ENCODE measurements at places on chromosomes 13 and 19.

DNA sequence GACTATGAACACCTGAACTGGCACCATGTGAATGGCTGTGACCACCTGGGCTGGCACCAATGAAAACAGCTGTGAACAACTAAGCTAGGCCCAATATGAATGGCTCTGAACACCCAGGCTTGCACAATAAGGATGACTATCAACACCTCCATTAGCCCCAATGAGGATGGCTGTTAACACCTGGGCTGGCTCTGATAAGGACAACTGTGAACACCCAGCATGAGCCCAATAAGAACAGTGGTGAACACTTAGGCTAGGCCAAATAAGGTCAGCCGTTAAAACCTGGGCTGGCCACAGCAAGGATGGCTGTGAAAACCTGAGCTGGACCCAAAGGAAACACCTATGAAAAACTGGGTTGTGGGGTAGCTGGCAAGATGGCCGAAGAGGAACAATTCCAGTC lies 1163.1 kb downstream of the UQCRFS1 start:
- DNase-seq, result no peak

DNA sequence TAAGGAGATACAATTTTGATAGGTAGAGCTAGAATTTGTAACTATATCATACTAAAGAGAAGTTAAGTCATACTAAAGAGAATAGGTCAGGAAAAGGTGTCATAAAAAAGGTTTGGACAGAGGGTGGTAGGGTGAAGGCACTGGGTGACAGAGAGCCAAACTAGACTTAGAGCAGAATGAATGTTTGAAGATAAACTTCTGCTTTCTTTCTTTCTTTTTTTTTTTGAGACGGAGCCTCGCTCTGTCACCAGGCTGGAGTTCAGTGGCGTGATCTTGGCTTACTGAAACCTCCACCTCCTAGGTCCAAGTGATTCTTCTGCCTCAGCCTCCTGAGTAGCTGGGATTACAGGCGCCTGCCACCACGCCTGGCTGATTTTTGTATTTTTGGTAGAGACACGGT lies 44.1 kb downstream of the TM9SF2 start:
- no peak for DNase-seq

DNA sequence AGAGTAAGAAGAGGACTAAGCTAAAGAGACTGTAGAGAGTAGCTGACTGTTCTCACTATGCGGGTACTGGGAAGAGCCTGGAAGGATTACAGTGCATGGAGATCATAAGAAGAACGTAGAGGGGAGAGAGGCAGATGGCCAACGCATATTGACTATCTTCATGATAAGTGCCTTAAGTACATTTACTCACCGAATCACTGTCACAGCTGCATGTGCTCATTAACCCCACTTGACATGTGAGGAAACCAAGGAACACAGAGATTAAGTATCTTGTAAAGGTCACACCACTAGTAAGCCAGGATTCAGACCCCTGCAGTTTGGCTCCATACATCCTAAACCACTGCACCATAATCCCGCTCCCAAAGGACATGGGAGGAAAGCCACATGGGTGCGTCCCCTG lies 34.1 kb downstream of the SMAD9 start:
- no peak for DNase-seq

GRCh38 chr19:45539459-45539858 lies 32.2 kb downstream of the VASP start:
- DNase-seq, result no peak

- DNase-seq, result no peak
Measured at GRCh38 chr19:5934774-5935472, 20.9 kb downstream of the CAPS start.

DNA sequence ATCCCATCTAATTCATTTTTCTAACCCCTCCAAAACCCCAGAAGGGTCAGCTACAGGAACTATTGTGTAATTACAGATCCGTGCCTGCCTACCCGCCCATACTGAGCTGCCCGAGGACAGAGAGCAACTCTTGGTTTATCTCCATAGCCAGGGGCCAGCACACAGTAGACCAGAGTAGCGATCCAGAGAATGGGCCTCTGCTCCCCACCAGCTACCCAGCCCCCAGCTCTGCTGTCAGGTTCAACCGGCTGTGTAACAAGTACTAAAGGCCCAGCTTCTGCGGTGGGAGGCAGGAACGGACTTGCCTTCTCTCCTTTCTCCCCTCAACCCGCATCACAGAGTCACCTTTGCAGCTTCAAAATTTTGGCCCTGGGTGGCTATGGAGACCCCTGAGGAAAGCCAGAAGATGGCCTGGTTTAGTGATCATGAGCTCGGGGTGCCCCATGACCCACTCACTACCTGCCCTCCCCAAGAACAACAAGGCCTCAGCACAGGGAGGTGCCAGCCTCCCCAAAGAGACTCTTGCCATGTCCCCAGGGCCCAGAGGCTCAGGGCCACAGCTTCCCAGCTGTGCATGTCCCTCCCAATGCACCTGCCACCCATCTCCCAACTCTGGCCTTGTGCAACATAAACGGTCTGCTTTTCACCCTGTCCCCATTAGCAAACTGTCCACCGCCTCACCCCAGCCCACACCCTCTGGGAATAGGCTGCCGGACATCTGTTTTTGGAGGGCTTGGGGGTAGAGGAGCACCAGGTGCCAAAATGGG lies 5.7 kb downstream of the CALM3 start:
- no peak for DNase-seq

DNA sequence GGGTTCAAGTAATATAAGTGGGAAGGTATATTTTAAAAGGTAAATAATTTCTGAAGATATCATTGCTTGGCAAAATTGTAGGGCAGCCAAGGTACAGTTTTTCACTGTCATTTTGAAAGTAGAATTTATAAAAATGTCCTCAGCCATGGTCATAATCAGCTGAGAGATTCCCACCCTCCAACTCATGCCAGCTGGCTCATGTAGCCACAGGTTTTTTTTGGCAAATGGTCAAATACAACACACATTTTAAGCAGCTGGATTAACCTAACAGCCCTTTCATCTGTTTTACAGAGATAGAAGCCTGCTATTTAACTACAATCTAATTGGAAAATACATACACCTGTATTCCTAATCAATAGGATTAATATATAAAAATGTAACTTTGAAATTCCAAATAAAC lies 619.2 kb upstream of the SGCG start:
- no peak for DNase-seq

- no peak for DNase-seq
Measured at GRCh38 chr13:113636266-113636963, 21.6 kb downstream of the ATP4B start.

GRCh38 chr13:49655906-49656305 lies 27.6 kb downstream of the ARL11 start:
- DNase-seq, result no peak

- DNase-seq, result no peak
Measured at GRCh38 chr13:60696602-60697001, 299.6 kb downstream of the TDRD3 start.

DNA sequence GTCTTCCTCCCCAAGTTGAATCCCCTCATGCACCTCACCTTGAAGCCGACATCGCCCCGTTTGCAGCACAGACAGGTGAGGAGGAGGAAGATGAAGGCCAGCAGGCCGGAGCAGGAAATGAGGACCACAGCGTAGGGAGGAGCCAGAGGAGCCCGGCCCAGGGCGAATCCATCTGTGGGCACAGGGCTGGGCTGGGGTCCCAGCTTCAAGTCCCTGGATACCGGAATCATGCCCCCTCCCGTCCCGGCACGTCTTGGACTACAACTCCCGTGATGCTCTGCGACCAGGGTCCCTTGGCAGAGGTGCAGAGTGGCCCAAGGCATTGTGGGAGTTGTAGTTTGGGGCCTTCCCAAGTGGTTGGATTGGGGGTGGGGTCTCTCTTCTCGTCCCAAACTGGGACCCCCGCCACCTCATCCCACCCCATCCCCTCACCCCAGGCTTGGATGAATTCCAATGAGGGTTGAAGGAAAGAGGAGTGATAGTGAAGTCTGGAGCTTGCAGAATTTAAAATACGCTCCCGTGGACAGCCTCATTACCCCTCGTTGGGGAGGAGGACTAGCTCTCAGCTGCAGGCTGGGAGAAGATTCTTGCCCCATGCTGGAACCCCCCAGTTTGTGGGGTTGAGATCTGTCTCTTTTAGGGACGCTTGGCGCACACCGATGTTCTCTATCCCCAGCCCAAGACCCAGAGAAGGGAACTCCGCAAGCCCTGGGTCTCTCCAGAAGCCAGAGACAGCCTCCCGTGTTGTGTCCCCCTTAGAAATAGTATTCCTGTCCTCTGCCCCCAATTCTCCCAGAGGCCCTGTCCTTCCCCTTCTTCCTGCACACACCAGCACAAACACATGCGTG lies 990 bp downstream of the LMTK3 start:
- DNase-seq, result peak; percentile 78

- DNase-seq, result no peak
Measured at GRCh38 chr13:46822551-46822950, 25.6 kb upstream of the ESD start.

DNA sequence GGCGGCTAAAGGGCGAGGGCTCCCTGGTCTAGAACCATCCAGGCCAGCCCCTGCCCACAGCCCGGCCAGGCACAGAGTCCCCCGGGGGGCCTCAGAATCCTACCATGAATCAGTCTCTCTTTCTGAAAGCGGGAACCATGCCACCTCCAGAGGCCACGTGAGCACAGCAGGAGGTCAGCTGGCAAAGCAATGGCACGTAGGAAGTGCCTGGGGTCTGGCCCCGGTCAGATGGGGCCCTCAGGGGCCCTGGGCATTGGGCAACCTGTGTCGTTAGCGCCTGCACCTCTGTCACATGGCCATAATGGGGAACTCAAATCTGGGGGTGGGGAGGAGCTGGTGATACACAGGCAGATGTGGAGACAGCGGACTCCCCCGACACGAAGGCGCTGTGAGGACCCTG lies 8.8 kb downstream of the MFSD12 start:
- no peak for DNase-seq

DNA sequence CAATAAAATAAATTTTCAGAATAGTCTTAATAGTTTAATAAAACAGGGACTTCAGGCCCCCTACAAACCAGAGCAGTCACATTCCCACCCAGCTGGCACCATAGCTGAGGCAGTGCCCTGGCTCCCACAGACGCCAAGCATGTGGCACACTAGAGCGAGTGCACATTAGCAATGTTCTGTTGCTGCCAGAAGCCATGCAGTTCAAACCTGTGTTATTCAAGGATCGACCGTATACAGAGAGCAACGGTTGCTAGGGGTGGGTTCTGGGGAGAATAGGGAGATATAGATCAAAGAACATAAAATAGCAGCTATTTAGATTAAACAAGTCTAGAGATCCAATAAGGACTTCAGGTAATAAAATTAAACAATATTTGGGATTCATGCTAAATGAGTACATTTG lies 419.3 kb upstream of the KLHL1 start:
- DNase-seq, result no peak

GRCh38 chr13:21567714-21568113 lies 36.3 kb downstream of the MICU2 start:
- no peak for DNase-seq

GRCh38 chr19:7287722-7288121 lies 6.5 kb downstream of the INSR start:
- no peak for DNase-seq

DNA sequence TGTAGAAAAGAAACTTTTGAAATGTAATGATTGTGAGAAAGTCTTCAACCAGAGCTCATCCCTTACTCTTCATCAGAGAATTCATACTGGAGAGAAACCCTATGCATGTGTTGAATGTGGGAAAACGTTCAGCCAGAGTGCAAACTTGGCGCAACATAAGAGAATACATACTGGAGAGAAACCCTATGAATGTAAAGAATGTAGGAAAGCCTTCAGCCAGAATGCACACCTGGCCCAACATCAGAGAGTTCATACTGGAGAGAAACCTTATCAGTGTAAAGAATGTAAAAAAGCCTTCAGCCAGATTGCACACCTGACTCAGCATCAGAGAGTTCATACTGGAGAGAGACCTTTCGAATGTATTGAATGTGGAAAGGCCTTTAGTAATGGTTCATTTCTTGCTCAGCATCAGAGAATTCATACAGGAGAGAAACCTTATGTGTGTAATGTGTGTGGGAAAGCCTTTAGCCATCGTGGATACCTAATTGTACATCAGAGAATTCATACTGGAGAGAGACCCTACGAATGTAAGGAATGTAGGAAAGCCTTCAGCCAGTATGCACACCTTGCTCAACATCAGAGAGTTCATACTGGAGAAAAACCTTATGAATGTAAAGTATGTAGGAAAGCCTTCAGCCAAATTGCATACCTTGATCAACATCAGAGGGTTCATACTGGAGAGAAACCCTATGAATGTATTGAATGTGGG lies 19.3 kb downstream of the ZNF583 start:
- DNase-seq, result no peak

- DNase-seq, result no peak
Measured at GRCh38 chr13:73401769-73402168, 343.0 kb downstream of the KLF5 start.

DNA sequence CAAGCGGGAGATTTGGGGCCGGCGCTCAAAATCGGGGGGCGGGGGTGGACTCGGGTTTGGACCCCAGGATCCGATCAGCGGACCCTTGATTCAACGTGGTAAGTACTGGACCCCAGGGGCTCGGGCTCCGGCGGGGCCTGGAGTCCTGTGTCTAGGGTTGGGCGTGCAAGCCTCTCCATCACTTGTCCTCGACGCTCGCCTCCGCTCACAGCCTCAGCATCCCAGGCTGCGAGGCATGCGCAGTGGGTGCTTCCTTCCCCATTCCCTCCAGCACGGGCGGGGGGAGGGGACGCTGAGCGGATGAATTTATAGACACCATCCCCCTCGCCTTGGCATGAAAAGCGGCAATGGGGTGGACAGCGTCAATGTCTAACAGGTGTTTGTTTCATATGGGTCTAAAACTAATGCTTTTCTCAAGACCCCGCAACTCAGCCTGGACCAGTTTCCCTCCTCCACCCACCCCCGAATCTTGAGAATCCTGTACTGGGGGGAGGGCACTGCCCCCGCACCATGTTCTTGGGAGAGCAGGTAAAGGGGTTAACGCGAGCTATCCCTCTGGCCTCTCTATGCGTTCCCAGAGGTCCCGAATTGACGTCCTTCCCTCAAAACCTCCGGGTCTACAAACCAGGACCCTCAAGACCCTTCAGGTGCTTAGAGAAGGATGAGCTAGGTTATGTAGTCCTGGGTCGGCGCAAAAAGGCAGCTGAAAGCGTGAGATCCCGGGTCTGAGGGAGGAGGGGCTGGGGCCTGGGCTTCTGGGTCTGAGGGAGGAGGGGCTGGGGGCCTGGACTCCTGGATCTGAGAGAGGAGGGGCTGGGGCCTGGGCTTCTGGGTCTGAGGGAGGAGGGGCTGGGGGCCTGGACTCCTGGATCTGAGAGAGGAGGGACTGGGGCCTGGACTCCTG lies 579 bp downstream of the CPT1C start:
- DNase-seq, result no peak

DNA sequence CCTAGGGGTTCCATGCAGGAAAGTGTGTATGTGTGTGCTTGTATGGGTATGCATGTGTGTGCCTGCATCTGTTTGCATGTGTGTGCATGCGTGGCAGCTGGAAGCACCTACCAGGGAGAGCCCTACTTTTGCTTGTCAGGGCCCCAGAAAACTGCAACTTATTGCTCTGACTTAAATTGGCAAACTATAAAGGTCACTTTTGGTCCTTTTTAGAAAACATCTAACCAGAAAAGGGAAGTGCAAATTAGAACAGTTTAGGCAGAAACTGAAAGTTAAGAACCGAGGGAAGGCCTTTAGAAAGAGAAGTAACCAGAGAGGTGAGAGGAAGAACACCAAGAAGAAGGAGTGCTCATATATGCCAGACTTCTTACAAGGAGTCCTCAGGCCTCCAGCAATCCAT lies 32.5 kb downstream of the DLEU7 start:
- no peak for DNase-seq

Data from CD8-positive, alpha-beta T cell (primary cell).